ENCODE measurements at places on chromosomes 6 and 20. TPM values are rescaled to one million over a fixed set of nuclear protein-coding genes. Genes with fewer than 3 reads are reported as not detected.

TDRD6 gene
- not detected for total RNA-seq

CFAP206 gene
- total RNA-seq: not detected

TENT5A gene
- total RNA-seq: 2.0 TPM

ARMC2 gene
- 12.2 TPM for total RNA-seq

SLC35D3 gene
- not detected for total RNA-seq

PLCB4 gene
- total RNA-seq: not detected

SLC22A3 gene
- not detected for total RNA-seq

CDH26 gene
- total RNA-seq: 0.53 TPM

LRP11 gene
- total RNA-seq: 6.0 TPM

DZANK1 gene
- total RNA-seq: 1.4 TPM

DEFB132 gene
- total RNA-seq: not detected

LHFPL5 gene
- total RNA-seq: not detected

NOX3 gene
- not detected for total RNA-seq

TCF21 gene
- total RNA-seq: not detected

ZNF311 gene
- total RNA-seq: 0.53 TPM

- DNase-seq: no peak
Observed at GRCh38 chr6:15369838-15370237, 124.0 kb downstream of the JARID2 start.

GRCh38 chr6:70673601-70674000, 5.9 kb downstream of the SMAP1 start:
- no peak for DNase-seq

GRCh38 chr6:114810468-114810867, 467.6 kb upstream of the HS3ST5 start:
- no peak for DNase-seq

DNA sequence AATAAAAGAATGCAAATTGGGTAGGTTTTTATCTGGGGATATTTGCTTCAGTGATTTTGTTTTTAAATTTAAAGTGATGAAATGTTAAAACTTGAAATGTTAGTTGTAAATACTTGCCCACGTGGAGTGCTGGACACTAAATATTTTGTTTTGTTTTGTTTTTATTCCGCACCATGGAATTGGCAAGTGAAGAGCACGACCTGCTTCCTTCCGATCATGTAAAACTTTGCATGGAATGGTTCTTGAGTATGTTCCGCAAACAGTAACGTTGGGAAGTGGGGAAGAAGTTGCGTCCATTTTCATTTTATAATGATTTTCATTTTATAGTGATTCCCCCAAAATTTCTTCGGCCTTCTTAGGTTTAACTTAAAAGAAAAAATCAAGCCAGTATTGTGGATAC, 765 bp downstream of the IRAK1BP1 start:
- DNase-seq: no peak

GRCh38 chr20:63742381-63743024, 2.9 kb downstream of the SLC2A4RG start:
- no peak for DNase-seq

DNA sequence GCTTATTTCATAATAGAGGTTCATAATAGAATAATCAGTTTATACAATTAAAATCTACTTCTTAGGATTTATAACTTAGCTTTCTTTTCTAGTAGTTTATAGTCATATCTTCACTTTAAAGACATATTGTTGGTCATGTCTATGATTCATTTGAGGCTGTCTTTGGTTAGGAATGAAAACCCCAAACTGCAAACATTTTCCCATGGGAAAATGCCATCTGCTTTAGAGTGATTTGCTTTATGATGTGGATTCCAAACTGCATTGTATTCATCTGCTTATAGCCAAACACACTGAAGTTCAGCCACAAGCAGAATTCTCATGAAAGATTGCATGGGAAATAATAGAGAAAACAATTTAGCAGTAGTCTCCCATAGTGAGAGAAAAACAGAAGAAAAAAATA, 128.0 kb downstream of the RFPL4B start:
- no peak for DNase-seq

GRCh38 chr6:170381562-170381961, 75.0 kb downstream of the FAM120B start:
- no peak for DNase-seq

DNA sequence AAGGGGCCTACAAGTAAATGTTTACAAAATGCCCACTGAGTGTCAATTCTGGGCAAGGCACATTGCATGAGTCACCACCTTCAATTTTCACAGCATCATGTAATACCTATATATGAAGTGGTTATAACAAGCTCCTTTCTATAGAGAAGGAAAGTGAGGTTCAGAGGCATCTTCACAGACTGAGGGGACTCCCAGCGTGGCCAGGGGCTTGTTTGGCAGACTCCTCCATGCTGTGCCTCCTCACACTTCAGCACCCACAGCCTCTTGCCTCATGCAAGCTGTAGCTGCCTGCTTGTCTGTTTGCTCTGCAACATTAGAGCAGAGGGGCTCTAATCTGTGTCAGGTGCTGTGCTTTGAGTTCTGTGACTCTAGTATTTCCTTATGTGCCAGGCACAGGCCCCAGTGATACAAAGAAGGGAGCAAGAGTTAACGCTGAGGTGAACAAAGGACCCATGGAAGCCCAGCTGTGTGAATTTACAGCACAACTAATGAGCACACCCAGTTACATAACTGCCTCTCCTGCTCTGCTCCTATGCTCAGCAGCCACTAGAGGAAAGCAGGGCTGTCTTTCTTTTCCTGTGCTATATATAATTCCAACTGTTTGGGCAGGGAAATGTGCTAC, 72.3 kb downstream of the ZHX3 start:
- no peak for DNase-seq

GRCh38 chr6:157143171-157143889, 180.0 kb downstream of the TMEM242 start:
- DNase-seq: peak; percentile 42

DNA sequence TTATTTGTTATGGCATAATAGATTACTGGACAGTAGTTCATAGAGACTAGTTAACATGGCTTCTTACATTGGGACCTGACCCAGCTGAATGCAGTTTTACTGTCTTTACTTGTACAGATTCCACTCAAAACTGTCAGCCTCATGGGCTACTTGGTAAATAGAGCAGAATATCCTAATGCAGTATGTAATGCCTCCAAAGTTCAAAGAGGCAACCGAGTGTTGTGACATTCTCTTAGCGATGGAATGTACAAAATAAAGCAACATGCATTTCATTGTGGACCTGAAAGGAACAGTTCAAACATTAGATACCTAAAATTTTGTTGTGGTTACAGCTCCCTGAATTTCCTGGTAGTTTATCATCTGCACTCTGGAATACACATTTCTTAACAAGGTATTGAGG, 29.1 kb upstream of the RGS17 start:
- no peak for DNase-seq

DNA sequence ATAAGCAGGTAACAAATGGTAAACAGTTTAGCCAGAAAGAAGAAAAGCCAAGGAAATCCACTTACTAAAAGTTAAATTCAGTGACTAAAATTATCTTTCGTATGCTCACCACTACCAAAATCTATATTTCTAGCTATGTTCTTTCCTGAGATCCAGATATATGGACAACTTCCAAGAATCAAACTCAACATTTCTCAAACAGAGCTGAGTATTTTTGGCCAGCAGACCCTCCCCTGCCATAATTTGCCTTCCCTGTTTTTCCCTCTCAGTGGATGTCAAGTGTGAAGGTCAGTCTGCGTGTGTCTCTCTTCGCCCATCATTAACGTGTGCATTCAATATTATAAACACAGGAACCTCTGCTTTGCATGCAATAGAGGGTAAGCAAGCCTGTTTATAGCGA, 42.0 kb downstream of the PRKN start:
- DNase-seq: no peak

- no peak for DNase-seq
Observed at GRCh38 chr6:111949546-111949945, 76.3 kb upstream of the FYN start.

DNA sequence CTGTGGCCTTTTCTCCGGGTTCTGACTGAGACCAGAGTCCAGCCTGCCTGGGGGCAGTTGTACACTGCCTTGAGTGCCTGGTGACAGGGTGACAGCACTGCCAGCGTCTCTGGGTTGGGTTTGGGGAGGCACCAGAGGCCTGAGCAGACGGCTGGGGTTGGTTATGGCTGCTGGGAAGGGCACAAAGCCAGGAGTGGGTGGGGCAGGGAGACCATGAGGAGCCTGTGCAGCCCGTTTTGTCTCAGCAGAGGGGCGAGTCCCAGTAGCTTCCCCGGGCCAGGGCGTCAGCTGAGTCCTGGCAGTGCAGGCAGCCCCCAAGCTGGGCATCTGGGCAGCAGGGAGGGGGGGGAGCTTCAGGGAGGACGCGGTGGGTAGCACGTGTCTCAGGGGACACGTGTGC, 15.3 kb upstream of the SULF2 start:
- no peak for DNase-seq

GRCh38 chr6:164396071-164397047, 913.0 kb downstream of the C6orf118 start:
- no peak for DNase-seq

DNA sequence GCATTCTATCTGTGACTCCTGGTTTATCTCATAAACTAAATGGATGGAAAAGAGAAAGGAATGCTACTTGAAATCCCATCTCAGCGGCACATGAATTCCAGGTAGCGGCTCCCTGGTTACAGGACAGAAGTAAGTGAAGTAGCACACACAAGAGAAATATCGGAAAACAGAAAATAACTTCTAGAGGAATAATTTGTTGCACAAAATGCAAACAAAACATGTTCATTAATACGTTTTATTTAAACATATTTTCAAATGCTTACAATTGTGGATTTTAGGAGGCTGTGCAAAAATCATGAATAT, 26.5 kb upstream of the RPS6KA2 start:
- DNase-seq: no peak

- DNase-seq: no peak
Observed at GRCh38 chr6:17454316-17455005, 61.1 kb downstream of the CAP2 start.

DNA sequence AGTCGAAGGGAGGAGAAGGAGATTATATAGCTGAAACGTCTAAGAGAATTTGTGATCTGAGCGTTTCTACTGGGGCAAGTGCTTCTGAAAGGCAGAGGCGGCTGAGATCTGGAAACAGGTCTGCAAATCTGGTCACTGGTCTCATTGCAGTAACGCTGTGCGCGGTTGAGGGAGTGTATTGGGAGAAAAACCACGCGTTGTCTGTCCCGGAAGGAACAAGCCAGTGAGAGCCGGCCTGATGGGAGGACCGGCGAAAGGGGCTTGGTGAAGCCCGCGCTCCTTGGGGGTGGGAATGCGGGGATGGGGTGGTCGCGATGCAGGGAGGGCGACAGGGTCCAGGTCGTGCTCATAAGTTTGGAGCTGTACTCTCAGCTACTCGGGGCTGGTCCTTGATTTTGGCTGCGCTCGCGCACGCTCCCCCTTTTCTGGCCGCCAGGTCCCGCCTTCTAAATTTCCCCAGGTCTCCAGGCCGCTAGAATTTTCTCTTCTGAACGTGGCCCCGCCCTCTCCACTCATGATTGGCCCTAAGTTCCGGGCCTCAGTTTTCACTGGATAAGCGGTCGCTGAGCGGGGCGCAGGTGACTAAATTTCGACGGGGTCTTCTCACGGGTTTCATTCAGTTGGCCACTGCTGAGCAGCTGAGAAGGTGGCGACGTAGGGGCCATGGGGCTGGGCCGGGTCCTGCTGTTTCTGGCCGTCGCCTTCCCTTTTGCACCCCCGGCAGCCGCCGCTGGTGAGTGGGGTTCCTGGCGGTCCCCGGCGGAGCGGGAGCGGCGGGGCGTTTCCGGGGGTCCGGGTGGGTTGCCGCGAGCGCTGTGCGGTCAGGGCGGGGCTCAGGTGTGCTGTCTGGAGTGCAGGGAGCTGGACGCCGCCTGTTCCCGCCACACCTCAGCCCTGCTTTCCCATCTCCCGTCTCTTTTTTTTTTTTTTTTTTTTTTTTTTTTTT, at the start of gene MICB:
Gene MICB, plus strand, starts transcription at position 615 of the 946 bp plus-strand sequence. Its CDS starts 49 bp downstream, at position 664.
- DNase-seq: peak; percentile 83

- DNase-seq: peak; percentile 87
Observed at GRCh38 chr20:16574656-16575355, 1.6 kb upstream of the KIF16B start.

DNA sequence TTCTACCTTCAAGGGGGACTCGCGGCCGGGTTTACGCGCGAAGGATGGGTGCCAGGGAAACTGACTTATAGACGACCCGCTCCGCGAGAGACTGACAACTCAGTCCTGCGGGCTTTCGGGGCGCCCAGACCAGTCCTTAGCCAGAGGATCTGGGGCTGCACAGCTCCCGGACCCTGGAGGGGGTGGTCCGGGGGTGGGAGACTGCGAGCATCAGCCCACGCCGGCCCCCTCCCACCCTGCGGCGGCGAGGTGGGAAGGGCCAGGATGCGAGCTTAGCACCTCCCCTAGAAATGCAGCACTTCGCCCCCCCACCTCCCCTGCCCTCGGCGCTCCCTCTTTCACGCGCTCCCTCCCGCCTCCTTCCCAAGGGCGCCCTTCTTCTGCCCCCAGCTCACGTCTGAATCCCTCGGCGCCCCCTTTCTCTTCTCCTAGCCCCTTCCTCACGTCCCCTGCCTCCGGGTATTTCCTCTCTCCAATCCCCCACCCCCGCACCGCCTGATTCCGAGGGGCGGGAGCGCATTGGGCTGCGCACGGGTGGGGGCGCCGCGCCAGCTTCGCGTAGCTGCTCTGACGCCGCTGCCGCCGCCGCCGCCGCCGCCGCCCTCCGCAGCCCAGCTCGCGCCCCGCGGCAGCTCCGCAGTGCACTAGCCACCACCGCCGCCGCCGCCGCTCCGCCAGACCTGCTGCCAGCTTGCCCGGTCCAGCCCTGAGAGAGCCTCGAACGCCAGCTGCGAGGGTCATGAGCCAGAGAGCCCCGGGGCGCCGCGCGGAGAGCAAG, at the start of gene SLC32A1:
Gene SLC32A1, plus strand, starts transcription at position 639 of the 778 bp plus-strand sequence. CDS start 239 bp downstream, outside the sequence.
- DNase-seq: no peak

GRCh38 chr20:15242773-15243172, 905.4 kb upstream of the FLRT3 start:
- no peak for DNase-seq

GRCh38 chr6:63213325-63213724, 2.1 kb downstream of the FKBP1C start:
- no peak for DNase-seq

GRCh38 chr6:16824845-16825685, 63.8 kb upstream of the ATXN1 start:
- DNase-seq: no peak

DNA sequence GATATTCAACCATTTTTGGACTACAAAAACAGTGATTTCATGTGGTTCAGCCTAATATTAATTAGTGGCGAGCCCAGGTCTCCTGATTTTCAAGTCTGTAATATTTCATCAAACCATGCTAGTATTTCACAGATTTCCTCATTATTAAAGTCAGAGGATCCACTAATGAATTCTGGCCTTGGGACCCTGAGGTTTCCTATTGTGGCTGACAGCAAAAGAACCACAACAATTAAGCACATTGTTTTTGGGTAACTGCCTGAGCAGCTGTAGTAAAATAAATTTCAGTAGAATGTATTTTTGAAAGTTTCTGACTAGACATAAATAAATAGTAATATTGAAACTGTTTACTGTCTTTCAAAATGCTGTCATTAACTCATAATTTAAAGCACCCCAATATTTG, 630.7 kb upstream of the MMS22L start:
- no peak for DNase-seq

GRCh38 chr6:62229231-62229630, 56.8 kb downstream of the KHDRBS2 start:
- no peak for DNase-seq
